Stimulated activated CD8-positive, alpha-beta memory T cell treated with anti-CD3 and anti-CD28 coated beads, Interleukin-4, amount 100 ng/mL, for 4 hours (primary cell): ENCODE measurements at places on chromosomes 5 and 9.

DNA sequence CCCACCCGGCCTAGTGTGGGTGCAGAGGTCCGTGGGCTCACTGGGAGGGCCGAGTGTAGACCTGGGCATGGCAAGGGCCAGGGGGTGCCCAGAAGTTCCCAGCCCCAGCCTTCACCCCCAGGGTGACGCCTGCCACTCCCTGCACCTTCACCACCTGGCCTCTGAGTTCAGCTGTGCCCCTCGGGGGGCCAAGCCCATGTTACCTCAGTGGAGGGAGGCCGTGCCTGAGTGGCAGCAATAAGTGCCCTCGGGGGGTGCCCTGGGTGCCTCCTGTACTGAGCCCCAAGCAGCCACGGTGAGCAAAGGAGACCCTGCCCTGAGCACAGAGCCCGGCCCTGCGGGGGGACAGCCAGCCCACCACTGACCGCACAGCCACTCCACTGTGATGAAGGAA, 10.3 kb upstream of the FCN2 start:
- DNase-seq, result no peak

DNA sequence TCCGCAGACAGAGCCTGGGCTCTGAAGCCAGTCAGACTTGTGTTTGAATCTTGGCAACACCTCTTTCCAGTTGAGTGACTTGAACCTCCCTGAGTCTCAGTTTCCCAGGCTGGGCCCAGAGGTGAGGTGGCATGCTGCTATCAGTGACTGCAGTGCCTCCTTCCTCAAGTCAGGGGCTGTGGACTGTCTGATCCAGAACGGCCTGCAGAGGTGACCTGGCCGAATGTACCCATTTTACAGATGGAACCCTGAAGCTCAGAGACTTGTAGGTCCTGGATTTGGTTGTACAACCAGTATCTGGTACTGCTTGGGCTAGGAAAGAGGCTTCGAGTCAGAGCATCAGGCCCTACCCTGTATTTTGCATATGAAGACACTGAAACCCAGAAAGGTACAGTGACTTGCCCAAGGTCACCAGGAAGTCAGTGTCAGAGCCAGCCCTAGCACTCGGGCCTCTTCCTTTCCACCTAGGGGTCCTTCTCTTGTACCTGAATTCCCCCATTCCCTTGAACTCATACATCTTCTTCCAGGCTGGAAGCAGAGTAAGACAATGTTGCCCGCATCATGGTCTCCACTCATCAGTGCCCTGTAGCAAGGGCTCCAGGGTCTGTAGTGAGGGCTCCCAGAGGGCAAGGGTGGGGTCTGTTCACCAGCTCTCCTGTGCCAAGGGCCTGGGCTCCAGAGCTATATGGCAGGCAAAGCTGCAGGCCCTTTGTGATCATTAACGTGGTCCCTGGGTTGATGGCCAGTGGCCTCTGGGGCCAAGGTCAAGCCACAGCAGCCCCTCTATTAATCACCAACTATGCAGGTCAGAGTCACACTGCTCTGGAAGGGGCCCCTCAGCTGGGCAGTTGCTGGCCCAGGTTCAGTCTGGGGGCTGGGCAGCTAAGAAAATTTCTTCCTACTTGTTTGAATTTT, 28.5 kb downstream of the GSN start:
- DNase-seq, result no peak

DNA sequence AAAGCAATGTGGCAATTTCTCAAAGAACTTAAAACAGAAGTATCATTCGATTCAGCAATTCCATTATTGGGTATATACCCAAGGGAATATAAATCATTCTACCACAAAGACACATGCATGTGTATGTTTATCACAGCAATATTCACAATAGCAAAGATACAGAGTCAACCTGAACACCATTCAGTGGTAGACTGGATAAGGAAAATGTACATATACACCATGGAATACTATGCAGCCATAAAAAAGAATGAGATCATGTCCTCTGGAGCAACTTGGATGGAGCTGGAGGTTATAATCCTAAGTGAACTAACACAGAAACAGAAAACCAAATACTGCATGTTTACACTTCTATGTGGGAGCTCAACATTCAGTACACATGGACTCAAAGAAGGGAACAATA, 21.4 kb upstream of the FYB1 start:
- no peak for DNase-seq

DNA sequence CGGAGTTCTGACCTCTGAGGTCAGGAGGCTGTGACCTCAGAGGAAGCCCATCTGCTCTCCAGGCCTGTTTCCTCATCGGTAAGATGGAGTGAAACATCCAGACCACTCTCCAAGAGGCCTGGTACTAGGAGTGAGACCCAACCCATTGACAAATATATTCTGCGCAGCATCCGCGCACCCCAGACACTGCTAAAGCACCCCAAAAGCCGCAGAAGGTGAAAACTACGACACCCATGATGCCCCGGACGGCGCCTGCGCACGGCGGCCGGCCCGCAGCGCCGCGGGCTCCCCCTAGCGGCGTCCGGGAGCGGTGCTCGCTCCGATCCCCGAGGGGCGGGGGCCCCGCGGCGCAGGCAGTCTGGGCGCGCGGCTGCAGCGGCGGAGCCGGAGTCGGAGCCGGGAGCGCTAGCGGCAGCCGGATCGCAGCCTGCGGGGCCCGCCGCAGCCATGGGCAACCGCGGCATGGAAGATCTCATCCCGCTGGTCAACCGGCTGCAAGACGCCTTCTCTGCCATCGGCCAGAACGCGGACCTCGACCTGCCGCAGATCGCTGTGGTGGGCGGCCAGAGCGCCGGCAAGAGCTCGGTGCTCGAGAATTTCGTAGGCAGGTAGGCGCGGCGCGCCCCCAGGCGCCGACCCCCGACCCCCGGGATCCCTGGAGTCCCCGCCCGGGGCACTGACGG, at the start of gene DNM1:
TSS of gene DNM1 (plus strand) at position 356 of the 683 bp plus-strand sequence. CDS start at position 448, 92 bp downstream.
- no peak for DNase-seq

- DNase-seq, result no peak
These were observed 467.5 kb upstream of the PAPPA start for GRCh38 chr9:115686069-115686468.

DNA sequence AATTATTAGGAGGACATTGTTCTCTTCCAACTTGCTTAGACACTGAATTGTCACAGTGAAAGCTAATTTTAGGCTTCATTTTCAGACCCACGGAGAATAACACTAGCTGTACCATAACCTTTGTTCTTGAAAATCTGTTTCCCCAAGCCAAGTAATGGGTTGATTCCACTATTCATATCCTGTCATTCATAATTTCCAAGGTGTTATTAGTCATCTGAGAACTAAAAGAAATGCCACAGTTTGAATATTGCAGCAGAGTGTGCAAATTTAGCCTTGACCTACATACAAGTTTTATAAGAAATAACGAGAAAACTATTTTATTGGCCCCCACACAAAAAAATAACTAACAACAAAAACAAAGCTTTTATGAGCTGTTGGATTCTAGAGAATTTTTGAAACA, 148.5 kb upstream of the TYRP1 start:
- DNase-seq, result no peak

GRCh38 chr5:143516249-143516648, 112.8 kb upstream of the NR3C1 start:
- no peak for DNase-seq

DNA sequence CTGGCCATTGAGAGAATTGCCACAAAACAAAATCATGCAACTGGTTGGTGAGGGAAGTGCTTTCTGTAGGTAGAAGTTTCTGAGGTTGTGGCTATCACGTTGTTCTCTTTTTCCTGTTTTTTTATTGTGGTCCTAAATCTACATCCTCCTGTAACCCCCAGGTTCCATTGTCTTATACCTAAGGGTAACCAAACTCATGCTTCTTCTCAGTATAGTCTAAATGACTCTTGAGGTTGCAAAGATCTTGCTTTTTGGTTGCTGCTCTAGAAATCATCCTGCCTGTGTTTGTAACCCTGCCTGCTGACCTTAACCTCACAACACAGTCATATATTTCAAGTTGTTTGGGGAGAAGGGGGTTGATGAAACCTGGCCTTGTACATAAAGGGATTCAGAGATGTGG, 273.1 kb downstream of the CD180 start:
- no peak for DNase-seq

DNA sequence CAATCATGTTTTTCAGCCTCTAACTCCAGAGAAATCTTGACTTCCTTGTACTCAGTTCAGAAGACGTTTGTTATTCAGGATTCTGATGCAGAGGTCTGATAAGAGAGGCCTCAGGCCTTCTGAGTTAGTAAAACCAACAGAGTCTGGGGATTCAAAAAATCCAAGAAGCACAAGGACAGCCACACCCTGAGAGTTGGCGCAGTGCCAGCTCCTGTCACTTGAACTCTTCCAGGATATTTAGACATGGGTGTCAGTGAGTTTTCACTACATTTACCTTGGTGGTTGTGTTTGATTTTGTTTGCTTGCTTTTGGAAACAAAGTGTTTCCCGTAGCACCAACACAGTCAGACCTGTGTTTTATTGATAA, 41.6 kb upstream of the PDE8B start:
- no peak for DNase-seq

GRCh38 chr9:134193912-134194535, 29.7 kb upstream of the RNU6ATAC start:
- no peak for DNase-seq

DNA sequence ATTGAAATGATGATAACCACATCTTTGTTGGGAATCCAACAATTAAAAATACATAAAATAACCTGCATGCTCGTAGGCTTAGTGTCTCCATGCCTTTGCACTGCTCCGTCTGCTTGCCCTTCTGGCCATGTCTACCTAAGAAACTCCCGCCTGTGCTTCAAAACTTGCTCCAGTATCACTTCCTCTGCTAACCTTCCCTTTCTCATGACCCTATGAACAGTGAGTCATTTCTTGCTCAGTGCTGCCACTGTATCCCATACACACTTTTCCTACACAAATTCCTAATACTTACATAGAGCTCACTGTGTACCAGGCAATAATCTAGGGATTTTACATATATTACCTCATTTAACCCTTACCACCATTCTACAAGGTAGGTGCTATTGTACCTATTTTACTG, 33.5 kb downstream of the TMEM245 start:
- no peak for DNase-seq

GRCh38 chr9:16265688-16266087, 604.8 kb downstream of the BNC2 start:
- DNase-seq, result no peak

GRCh38 chr9:19375538-19375937, 4.5 kb downstream of the RPS6 start:
- DNase-seq, result no peak

DNA sequence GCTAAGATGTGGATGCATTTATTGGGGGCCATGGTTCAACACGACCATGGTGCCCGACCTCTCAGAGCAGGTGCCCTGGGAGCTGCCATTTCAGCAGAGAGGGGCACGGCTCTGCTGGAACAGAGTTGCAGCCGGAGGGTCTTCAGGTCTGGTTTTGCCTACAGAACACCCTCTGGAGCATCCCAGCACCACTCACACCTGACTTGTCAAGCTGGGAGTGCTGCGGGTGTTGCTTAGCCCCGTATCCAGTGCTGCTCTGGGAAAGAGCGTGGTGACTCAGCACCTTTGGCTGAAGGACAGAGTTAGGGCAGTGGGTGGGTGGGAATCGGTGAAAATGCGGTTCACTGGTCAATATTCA, 36.5 kb upstream of the IRX4 start:
- DNase-seq, result no peak

- no peak for DNase-seq
These were observed 503.8 kb upstream of the ADAMTS16 start for GRCh38 chr5:4636378-4636777.

DNA sequence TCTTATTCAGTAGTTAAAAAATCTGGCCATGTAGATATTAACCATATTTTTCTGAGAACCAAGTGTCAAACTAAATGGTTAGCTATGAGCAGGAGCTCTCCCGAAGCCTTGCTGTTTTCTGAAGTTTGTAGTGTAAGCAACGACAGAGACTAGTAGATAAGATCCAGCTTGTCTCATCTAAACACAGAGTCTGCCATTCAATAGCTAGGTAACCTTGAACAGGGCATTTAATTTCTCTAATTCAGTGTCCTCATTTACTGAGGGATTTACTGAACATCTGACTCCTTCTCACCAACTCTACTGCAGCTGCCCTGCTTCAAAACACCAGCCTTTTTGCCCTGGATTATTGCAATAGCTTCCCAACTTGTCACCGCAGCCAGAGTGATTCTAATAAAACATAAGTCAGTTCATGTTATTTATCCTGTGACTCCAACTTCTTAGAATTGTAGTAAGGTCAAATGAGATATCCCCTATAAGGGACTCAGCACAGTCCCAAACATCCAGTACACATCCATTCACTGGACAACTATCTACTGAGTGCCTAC, 337.0 kb downstream of the PLK2 start:
- no peak for DNase-seq

DNA sequence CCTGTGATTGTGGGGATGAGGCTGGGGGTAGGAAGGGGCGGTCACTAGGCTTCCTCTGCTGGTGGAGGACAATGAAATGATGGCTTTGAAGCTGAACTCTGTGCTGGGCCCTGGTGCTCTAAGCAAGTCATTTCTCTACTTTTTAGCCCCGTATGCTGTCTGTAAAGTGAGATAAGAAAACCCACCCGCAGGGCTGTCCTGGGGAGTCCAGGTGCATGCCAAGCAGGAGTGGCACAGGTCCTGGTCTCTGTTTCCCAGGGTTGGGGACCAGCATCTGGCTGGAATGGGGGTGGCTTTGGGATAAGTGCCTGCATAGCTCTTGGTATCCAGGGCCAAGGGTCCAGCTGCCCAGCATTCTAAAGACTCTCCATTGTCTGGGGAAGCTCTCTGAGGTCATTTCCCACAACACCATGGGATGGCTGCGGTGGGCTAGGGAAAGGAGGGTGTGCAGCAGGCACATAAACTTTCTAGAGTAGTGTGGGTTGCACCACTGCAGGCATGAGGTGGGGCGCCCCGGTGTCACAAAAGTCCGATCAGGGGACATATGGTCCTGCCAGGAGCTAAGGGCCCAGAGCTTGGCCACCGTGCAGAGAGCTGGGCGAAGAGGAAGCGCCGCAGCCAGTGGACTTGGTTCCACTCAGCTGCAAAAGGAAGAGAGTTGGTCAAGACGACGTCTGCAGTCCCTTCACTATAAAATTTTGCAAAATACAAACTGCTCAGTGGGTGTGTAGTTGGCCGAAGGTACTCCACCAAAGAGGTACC, 25.6 kb upstream of the GTF3C5 start:
- no peak for DNase-seq

GRCh38 chr5:135880278-135880677, 15.4 kb downstream of the IL9 start:
- no peak for DNase-seq

GRCh38 chr5:96961053-96961452, 25.2 kb downstream of the LNPEP start:
- no peak for DNase-seq

GRCh38 chr9:120909904-120910303, 16.7 kb downstream of the TRAF1 start:
- no peak for DNase-seq

DNA sequence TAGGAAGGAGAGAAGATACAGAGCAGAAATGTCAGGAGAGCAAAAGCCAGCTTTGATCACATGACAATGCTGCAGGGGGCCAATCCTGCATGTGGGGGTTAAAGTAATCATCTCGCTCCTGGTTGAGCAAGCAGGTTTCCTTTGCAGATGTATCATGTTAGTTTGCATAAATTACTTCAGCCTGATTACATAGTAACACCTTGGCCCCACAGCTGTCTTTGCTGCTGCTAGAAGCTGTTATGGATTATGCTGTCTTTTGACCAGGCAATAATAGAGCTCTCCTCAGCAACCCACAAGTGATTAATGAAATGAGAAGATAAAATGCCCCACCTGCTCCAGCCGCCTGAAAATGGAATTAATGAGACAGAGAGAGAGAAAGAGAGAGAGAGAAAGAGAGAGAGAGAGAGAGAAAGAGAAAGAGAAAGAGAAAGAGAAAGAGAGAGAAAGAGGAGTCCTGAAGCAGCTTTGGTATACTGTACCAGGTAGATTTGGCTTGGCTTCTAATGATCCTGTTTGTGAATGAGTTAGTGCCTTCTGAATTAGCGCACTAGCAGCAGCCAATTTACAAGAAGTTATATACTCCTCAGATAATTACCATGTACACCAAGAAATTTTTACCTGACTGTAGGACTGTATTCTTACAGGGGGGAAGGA, 174.3 kb upstream of the RORB start:
- DNase-seq, result no peak
